ENCODE measurements at places on chromosomes 11 and 22.

DNA sequence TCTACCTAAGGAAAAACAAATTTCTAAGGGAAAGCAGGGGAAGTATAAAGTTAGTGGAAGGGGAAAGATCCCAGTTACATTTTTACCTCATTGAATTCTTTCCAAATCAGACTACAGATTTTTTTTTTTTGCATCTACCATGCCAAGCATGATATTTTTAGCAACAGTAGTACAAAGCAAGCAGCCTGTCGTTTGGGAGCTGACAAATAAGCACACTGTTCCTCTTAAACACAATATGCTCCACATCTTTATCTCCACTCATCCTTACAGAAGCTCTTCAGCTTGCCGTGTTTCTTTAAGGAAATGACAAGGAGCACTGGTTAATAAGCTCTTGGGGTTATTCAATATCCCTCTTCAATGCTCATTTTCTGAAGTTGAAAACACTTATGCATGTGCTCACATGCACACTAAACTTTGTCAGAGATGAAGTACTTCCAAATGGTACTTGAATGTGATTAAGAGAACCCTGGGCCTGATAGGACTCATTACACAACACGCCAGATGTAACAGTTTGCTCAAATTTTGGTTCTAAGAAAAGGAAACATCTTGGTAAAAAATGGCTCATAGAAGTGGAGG lies 53.8 kb downstream of the PAX6 start:
- DNase-seq, result no peak

DNA sequence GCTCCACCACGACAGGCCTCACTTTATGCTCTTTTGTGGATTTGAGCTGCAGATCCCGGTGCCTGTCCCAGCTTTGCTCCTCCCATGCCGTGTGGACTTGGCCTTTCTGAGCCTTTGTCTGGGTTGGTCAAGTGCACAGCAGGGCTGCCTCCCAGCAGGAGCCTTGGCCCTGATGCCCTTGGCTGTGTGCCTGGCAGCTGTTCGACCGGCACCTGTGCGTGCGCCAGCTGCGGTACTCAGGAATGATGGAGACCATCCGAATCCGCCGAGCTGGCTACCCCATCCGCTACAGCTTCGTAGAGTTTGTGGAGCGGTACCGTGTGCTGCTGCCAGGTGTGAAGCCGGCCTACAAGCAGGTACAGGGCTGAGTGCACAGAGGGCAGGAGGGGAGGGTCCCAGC lies 46.5 kb downstream of the MYO7A start:
- DNase-seq, result no peak

GRCh38 chr22:17781319-17782031 lies 7.2 kb upstream of the BID start:
- DNase-seq, result no peak

- DNase-seq, result no peak
Observed at GRCh38 chr11:3041699-3042441, 15.4 kb downstream of the CARS1 start.

DNA sequence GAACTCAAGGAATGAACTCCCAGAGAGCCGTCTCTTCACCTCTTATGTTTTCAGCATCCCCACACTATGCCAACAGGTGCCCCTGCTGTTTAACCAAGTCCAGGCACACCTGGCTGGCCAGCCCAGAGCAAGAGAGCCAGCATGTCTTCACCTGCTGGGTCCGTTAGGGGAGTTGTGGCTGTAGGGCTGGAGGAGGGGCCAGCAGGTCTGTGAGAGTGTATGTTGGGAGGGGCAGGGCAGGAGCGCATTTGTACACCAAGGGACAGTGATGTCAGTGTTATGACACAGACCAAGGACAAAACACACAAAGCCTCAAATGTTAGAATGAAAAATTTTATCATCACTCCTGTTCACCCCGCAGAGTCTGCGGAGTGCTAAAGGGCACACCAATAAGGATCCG lies 5.8 kb downstream of the PATZ1 start:
- no peak for DNase-seq

- DNase-seq, result no peak
Observed at GRCh38 chr11:83191491-83191890, 2.0 kb upstream of the ANKRD42 start.

DNA sequence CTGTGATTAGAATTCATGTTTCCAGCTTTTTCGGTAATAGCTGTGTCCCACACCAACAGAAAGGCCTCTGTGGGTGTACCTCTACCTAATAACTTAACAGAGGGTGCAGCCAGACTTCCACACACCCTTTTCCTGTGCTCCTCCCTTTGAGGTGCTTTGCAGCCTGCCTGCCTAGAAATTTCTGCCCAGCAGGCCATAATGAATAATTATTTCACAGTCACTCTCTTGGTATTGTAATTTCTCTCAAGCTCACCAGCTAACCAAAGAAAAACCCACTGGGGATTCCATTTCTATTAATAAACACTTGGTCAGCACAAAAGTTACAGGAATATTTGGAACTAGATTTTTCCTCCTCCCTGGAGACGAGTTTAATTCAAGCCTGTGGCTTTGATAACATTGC lies 13.3 kb downstream of the WT1 start:
- no peak for DNase-seq

DNA sequence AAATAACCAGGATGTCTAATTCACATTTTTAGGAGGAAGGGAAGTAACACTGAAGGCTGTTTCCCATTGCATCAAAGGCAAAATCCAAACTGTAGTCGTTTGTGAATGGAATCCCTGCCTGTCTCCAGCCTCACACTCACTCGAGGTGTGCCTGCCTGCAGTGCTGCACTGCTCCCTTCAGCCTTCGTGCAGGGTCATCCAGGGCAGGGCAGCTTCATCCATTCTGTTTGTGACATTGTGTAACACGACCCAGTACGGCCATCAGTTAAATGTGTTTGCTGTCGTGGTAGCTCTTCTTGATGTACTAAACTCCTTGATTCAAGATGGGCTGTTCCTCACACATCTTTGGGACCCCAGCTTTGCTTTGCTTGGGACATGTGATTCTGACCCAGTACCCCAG lies 34.3 kb downstream of the LDLRAD3 start:
- no peak for DNase-seq

DNA sequence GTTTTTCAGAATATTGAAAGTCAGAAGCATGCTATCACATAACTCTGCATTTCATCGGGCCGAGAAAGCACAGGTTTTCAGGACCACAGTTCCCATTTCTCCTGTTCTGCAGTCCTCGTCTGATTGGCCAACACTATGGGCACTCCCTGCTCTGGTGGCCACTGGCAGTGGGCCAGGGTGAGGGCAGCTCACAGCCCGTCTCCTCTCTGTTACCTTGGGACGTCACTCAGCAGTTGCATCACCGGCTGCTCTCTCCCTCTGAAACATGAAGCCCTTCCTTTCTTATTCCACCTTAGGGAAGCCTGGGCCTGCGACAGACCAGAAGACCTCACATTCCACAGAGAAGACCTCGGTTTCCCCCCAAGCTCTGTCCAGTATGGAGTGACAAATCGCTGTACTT lies 11.4 kb upstream of the MICAL3 start:
- DNase-seq, result no peak

DNA sequence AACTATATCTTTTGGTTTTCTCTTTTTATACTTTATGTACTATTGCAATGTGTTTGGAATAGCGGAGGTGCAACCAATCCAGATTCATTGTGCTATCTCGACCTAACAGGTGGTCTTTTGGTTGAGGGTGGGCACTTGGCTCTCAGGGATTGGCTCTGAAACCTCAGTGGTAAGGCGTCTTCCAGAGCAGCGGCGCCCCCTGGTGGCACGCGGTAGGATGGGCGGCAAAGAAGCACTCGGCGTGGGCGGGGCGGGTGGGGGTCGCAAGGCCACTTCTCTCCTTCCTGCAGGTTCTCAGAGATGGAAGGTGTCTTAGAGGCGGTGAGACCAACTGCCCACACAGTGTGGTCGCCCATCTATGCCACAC lies 19.2 kb upstream of the PLET1 start:
- peak; percentile 77 for DNase-seq

- DNase-seq, result no peak
Observed at GRCh38 chr22:38429499-38430068, 25.4 kb downstream of the KCNJ4 start.

DNA sequence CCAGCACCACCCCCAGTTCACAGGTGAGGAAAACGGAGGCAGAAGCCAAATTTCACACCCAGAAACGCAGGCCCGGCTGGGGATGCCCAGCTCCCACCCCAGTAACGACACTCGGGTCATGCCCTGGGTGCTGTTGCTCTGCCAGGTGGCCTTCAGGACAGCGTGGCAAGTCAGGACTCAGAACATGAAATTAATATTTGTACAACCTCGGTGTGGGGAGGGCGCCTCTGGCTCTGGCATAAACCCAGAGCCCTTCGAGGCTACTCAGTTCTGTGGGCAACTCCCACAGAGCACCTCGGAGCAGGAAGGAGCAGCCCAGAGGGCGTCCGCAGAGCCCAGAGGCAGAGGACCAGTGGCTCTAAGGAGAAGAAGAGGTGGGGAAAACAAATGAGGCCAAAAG lies 71.6 kb downstream of the CELSR1 start:
- no peak for DNase-seq

DNA sequence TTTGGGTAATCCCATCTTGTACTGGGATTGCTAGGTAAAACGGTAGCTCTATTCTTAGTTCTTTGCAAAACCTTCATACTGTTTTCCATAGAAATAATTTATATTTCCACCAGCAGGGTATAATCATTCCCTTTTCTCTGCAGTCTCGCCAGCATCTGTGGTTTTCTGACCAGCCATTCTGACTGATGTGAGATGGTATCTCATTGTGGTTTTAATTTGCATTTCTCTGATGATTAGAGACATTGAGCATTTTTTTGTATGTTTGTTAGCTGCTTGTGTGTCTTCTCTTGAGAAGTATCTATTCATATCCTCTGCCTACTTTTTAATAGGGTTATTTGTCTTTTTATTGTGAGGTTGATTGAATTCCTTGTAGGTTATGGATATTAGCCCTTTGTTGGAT lies 220.9 kb downstream of the PGR start:
- DNase-seq, result no peak

DNA sequence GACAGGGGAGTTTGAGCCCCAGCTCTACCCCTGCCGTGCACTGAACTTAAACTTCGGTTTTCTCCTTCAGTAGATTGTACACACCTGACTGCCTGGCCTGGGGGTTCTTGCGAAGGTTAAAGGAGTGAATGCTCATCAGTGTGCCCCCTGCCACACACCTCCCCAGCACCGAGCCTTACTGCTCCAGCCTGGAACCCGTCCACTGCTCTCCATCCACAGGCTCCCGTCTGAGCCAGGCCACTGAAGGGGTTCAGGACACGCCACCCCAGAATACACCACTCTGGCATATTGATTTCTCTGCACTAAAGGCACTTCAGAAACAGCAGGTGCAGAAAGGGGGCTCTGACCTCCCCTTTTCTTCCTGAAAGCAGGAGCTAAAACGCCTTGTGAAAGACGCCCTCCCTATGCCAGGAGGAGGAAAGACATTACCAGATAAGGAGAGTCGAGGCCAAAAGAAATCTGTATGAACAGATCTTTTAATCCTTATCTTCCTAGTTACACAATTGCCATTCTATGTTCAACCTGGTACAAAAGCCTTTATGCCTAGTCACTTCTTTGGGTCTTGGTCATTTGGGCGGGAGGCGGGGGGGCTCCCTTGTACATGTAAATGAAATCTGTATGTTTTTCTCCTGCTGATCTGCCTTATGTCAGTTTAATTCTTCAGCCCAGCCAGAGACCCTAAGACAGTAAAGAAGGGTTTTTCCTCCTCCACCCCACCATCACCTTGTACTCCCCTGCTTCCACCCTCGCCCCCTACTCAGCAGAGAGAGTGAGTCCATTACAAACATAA lies 1.9 kb upstream of the SSTR3 start:
- no peak for DNase-seq

DNA sequence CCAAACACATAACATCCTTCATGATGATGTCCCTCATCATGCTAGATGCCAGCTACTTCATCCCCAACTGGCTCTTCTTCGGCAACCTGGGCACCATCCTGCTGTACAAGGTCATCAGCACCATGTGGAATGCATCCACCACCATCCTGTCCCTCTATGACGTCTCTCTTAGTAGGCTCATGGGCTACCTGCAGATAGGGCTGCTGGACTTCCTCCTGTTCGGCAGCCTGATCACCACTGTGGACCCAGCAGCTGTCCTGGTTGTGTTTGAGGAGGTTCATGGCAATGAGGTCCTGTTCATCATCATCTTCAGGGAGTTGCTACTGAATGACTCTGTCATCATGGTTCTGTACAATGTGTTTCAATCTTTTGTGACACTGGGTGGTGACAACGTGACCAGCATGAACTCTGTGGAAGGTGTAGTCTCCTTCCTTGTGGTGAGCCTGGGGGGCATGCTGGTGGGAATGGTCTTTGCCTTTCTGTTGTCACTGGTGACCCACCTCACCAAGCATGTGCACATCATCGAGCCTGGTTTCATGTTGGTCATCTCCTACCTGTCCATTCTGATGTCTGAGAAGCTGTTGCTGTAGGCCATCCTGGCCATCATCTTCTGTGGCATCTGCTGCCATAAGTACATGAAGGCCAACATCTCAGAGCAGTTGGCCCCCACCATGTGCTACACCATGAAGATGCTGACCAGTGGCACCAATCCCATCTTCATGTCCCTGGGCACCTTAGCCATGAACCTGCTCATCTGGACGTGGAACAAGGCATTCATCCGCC lies 120.7 kb upstream of the SERPIND1 start:
- no peak for DNase-seq

DNA sequence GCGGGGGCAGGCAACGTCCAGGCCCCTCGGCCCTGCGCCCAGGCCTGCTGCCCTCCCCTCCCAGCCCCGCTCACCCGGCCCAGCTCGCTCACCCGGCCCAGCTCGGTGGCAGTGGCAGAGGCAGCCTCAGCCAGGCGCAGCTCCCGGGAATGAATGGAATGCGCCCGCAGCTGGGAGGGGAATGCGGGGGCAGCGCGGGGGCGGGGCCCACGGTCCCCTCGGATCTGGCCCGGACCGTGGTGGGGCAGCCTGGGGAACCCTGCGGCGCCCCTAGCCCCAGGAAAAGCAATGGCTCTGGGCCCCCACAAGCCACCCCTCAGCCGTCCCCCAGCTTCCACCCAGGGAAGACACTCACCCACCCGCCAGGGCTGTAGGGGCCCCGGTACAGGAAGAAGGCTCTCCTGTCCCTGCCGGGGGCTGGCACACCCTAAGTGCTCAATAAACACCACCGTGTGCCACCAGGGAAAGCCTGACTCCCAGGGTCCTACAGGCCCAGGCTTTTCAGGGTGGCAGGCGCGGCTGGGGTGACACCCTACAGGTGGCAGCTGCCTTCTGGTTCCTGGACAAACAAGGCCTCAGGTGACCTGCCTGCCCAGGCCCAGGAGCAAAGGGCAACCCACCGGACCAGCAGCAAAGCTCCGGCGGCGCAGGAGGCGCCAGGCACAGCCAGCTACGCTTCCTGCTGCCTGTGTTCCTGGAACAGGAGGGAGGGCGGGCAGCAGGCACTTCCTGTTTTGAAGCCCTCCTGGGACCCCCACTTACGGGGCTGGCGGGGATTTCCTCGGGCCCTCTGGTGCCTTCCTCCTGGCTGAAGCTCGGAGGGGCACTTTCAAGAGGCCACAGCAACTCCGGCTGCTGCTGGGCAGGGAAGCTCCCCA lies 13.8 kb downstream of the PLXNB2 start:
- DNase-seq, result no peak

- no peak for DNase-seq
Observed at GRCh38 chr11:111259896-111260295, 14.4 kb downstream of the POU2AF2 start.

GRCh38 chr11:44893846-44894617 lies 56.7 kb downstream of the TP53I11 start:
- peak; percentile 55 for DNase-seq
